ENCODE measurements at places on chromosomes 7 and 10.

DNA sequence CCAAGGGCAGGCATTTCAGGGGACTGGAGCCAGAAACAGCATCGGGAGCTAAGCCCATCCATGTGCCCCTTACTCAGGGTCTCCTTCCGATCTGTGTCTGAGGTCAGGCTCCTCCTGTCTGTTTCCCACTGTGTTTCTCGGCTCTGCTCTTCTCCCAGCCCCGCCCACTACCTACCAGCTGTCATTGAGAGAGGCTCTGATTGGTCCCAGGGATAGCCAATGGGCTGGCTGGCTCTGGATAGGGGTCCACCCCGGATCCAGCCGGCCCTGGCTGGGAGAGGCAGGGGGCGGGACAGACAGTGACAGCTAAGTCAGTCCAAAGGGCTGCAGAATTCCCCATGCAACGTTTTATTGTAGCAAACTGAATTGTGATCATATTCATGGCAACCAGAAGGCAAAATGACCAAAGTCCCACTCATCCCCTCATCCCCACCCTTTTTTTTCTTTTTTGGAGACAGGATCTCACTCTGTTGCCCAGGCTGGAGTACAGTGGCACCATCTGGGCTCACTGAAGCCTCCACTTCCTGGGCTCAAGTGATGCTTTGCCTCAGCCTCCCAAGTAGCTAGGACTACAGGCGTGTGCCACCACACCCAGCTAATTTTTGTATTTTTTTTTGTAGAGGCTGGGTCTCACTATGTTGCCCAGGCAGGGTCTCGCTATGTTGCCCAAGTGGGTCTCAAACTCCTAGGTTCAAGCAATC, 76.3 kb downstream of the CLIP2 start:
- peak; percentile 94 for DNase-seq

- DNase-seq, result no peak
Measured at GRCh38 chr10:122259075-122259466, 12.0 kb upstream of the BTBD16 start.

DNA sequence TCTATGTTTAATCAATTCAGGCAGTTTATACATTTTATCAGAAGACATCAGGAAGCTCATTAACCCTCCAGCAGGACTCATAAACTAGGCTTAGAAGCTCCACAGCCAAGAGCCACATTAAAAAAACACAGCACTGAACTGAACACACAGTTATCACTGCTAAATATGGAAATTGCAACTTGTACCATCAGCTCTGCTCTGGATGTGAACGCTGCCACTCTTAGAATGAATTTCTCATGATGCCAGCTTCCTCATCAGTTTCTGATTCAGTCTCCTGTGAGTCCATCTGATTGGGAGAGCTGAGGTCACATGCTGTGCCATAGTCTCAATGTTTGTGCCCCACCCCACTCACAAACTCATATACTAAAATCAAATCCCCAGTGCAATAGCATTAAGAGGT, 17.1 kb upstream of the ING3 start:
- DNase-seq, result no peak

DNA sequence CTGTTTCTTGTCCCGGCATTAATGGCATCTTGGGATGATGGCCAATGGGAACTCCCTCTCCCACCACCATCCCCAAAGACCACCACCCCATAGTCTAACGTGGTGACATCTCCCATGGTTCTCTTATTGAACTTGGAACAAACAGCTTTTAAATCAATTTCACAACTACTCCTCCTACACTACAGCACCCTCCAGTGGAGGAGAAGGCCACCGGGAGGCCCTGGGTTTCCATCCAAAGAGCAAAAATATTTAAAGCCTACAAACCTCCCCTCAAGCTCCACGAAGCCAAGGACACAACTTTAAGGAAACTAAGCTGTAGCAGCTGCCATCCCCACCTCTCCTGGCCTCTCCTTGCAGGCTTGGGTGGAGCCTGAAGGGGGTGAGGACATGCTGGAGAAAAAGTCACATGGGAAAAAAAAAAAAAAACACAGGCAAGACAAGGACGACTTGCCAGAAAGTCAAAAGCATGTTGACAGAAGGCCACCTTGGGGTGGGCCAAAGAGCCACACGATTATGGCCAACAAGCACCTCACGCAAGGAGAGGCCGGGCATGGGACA, 94.0 kb upstream of the LANCL2 start:
- peak; percentile 43 for DNase-seq

- peak; percentile 45 for DNase-seq
Measured at GRCh38 chr7:27364344-27364758, 121.7 kb downstream of the EVX1 start.

DNA sequence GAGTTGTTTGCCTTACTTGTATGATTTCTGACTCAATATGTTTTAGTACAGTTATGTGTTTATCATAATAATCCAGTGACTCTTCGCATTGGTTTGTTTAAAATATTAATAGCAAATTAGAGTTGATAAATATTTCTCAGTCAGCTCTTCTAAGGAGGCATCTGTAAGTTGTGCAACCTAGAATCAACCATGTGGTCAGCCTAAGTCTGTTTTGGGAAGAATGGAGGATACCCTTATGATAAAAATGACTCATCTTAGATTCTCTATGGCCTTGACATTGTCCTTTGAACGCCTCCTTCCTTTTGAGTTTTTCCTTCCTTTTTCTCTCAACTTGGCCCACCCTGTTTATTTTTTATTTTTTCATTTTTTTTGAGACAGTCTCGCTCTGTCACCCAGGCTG, 18.8 kb downstream of the DNAJC9 start:
- no peak for DNase-seq

- no peak for DNase-seq
Measured at GRCh38 chr7:55970561-55970960, 6.2 kb downstream of the NIPSNAP2 start.

Data from AG08396 (cell line).